NCI-H1436 treated with DMSO at 0.1 percent for 48 hours (cell line): ENCODE measurements at places on chromosomes 2 and 18.

GRCh38 chr2:18820966-18821365 is 231.6 kb upstream of the NT5C1B start:
- no peak for DNase-seq

DNA sequence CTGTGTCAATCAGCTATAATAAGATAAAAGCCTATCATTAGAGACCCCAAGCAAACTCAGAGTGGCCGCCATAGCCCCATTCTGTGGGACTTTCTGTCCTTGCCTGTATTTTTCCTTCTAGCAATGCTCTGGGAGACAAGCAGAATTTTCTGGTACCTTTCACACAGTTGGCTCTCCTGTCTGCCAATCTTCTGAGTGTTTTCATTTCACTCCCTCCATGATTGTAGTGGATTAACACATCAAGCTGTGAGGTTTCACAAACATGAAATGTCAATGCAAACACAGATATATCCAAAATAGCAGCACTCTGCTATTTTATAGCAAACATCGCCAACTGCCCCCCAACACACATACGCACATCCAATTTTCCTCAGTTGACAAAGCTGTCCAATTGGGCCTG is 64.9 kb downstream of the C1D start:
- no peak for DNase-seq

DNA sequence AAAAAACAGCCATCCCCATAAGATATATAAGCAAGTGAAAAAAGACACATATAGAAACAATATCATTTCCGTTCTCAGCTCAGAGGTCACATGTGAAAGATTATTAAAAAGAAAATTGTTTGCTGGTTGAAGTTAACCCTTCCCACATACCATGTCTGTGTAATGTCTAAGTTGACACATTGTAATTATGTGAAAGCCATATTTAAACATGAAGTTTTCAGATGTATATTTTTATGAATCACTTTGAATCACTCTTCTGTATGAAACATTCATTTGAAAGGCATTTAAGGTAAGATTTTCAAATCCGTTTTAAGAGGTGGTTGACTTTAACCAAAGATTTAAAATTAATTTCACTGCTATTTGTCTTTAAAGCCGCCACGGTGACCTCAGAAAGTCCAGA is 441.9 kb downstream of the RND3 start:
- DNase-seq: no peak

DNA sequence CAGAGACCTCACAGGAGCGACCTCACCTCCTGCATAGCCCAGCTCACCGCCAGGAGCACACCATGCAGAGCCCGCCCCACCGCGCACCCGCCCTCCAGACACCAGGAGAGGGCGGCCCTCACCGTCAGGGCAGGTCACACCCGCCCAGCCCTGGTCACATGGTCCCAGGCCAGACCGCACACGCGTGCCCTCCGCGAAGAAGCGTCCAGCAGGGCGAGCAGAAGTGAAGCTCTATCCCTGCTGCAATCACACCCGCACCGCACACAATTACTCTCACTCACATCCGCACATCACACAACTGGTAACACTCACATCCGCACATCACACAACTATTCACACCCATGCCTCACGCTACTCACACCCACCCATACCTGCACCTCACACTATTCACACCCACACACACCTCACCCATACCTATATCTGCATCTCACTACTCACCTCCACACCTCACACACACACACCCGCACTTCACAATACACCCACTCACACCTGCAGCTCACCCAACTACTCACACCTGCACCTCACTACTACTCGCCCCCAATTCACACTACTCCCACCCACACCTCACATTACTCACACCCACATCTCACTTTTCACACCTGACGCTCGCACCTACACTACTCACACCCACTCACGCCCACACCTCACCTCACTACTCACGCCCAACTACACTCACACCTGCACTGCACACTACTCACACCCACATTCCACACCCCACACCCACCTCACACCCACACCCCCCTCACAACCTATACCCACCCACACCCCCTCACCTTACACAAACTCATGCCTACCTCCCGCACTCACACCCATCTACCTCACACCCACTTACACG is 242.0 kb downstream of the HDAC4 start:
- DNase-seq: no peak

GRCh38 chr2:7795778-7796563 is 878.8 kb downstream of the RNF144A start:
- DNase-seq: peak; percentile 39

DNA sequence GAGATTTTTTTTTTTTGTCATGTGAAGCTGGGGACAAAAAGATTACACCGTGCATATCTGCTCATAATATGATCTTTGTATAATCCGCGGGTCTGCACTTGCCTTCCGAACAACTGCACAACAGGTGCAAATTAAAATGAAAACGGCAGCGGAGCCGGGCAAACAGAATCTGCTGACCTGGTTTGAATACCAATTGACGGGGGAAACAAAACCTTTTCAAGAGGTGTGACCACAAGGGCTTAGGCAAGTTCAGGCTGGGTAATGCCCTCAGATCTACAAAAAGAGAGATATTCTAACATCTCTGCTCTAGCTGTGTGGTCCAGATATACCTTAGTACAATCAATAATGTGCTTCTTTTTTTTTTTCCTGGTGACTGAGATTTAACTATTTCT is 88.5 kb downstream of the ZEB2 start:
- DNase-seq: no peak

GRCh38 chr2:66689456-66690051 is 254.6 kb downstream of the MEIS1 start:
- DNase-seq: no peak

DNA sequence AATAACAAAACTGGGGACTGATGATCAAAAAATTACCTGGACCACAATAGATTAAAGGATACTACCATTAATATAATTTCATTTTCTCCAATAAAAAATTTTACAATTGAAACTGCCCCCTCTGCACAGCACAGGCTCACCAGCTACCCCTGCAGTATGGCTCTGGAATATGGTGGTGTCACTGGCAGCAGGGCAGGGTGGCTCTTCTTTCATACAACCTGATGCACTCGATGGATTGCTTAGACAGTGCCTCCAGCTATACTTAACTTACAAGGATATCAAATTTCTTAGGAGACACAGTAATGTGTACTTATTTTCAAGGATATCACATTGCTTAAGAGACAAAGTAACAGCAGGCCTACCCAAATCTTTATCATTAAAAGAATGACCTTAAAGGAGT is 124.0 kb downstream of the PRELID3A start:
- no peak for DNase-seq

DNA sequence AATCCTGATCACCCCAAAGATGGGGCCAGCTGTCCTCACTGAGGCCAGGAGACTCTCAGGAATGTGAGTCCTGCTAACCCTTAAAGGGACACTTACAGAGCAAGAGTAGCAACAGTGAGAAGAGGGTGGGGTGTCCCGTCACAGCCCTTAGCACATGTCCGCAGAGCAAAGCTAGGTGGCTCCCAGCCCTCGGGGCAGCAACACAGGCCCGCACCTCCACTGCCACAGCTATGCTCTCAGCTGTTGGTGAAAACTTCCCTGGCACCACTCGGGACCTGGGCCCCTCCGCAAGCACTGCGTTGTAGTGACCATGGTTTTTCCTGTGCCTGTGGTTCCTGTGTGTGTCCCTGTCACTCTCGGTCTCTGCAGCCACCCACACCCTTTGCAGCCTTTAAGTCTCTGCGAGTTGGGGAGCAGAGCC is 76.4 kb upstream of the UXS1 start:
- DNase-seq: no peak

- no peak for DNase-seq
These were observed 68.4 kb upstream of the CTDP1 start for GRCh38 chr18:79611040-79611681.

- DNase-seq: no peak
These were observed 585 bp upstream of the ANAPC1 start for GRCh38 chr2:111884592-111884964.

GRCh38 chr2:132515010-132515409 is 98.4 kb downstream of the GPR39 start:
- DNase-seq: no peak

DNA sequence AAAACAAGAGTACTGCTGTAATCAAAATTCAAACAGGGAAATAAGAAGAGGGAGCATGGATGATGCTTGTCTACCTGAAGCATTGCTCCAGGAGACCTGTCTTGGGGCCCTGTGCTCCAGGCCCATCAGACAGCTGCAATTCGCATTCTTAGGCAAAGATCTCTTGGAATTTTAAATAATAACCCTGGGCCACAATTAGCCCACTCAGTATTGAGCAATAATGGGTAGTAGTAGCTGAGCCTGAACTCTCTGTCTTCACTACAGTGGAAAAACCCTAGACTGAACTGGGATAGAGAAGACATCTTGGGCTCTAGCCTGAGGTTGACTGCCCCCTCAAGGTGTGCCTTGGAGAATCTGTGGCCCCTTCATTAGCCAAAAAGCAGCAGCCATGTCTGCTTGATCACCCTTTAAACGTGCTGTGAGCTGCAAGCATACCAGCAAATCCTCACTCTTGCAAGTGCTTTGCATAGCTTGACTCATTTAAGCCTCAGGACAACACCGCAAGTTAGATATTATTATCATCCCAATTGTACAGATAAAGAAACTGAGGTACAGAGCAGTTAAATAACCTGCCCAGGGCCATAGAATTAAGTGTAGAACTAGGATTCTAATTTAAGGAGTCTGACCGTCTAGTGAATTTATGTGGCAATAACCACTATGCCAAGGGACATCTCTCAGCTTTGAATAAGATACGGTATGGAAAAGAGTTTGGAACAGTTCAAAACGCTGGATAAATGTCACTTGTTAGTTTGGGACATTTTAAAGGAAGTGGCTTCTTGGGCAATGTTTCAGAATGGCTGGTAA is 69.0 kb downstream of the DDX1 start:
- no peak for DNase-seq

- no peak for DNase-seq
These were observed 126.8 kb downstream of the CDC42EP3 start for GRCh38 chr2:37544591-37545031.

DNA sequence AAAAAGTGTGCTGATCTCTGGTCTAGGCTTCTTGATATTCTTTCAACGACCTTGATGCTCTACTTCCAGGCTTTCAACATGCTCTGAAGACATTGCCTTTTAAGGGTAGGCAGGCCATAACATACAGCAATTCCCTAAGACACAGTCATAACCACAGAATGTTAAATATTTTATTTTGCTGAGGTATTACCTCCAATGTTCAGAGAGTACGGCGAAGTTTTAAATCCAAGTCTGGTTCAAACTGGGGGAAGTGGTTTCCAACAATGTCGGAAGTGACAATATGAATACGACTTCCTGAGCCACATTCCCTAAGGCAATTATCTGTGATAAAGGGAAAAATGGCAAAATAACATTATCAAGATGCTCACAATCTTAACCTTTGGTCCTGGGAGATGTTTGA is 1077.9 kb upstream of the PIK3C3 start:
- no peak for DNase-seq

- no peak for DNase-seq
These were observed 343.9 kb downstream of the DYSF start for GRCh38 chr2:71797035-71797810.

- DNase-seq: no peak
These were observed 56.1 kb upstream of the LYPD1 start for GRCh38 chr2:132726155-132726554.

DNA sequence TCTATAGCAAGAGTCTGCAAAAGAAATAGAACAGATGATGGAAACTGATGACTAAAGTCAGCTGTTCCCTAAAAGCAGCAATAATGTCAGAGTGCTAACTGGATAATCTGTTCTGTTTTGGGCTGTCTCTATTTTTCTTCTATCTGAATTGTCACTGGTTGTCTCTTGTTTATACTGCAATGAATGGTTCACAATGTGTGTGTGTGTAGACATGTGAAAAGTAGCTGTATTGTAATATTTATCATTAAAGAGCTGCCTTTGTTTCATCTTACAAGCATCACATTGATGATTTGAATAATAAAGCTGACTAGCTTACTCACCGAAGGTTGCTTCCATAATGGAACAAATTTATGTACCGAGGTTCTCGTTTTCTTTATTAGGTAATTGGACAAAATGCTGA is 456.0 kb upstream of the ZEB2 start:
- no peak for DNase-seq

- no peak for DNase-seq
These were observed 37.5 kb downstream of the ARL5A start for GRCh38 chr2:151790689-151791088.
